ENCODE measurements at places on chromosomes 1 and 21.

DNA sequence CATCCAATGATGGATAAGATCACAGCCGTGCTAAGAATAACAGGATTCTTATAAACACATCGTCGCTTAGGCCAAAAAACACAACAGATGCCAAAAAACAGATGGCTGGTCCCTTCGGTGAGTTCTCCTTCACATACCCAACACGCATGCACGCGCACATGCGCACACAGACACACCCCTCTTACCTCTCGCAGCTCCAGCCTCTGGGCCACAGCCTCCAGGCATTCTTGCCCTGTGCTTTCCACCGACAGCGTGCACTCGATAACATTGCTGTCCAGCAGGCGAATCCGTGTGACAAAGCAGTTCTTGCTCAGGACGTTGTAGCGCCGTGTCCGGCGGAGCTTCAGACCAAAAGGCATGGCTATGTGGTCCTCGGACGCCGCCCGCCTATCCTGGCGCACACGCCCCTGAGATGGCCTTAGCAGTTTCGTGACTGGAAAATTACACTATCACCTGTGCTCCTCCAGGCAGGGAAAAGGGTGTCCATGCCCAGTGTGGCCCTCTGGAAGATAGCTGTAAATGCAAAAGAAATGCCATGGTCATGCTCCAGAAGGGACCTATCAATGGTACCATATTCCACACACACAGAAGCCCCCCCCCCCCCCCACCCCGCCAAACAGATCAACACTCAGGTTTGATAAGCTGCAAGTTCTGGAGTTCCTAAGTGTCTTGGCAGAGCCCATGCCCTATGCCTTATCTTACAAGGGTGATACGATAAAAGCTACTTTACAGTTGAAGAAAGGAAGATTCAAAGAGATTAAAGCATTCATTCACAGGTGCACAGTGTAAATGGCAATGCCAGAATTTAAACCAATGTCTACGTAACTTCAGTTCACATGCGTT, 86.7 kb downstream of the PTPN14 start:
- no peak for DNase-seq

- DNase-seq: no peak
Measured at GRCh38 chr21:26110715-26111114, 59.9 kb downstream of the APP start.

DNA sequence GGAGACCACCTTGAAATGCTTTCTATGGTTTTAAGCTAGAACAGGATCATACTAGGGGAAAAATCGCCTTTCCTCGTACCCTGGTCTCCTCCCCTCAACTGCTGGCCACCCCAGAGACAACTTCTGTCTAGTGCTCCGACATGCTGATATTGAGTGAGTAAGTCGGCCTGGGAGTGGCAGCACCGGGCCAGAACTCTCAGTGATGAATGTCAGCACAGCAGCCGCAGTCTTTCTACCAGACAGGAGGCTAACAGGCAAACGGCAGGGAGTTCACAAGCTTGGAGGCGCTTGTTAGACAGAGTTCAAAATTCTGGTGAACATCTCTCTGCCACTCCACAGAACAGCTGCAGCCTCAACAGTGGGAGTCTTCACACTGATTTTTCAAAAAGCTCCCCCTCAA, 716.9 kb downstream of the ADGRL2 start:
- DNase-seq: peak; percentile 27

- DNase-seq: no peak
Measured at GRCh38 chr1:17887661-17888371, 132.7 kb downstream of the ACTL8 start.

DNA sequence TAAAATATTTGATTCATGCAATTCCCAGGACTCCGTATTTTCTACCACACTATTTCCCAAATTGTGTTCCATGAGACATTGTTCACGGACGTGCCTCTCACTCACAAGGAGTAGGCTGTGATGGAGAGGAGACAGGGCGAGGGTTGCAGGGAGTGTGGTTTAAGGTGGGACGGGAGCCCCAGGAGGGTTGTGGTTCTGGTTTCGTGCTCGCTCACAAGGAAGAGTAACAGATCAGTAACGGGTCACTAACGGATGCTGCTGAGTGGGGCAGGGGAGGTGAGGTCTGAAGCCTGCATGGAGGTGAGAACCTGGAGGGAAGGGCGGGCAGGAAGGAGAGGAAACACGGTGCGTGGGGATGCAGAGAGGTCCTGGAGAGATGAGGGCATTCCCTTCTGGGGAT, 28.8 kb downstream of the TFF3 start:
- DNase-seq: no peak

DNA sequence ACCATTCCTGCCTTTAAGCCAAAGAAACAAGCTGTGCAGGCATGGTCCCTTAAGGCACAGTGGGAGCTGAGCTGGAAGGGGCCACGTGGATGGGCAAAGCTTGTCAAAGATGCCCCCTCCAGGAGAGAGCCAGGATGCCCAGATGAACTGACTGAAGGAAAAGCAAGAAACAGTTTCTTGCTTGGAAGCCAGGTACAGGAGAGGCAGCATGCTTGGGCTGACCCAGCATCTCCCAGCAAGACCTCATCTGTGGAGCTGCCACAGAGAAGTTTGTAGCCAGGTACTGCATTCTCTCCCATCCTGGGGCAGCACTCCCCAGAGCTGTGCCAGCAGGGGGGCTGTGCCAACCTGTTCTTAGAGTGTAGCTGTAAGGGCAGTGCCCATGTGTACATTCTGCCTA, 1.3 kb upstream of the SLC50A1 start:
- no peak for DNase-seq

- DNase-seq: no peak
Measured at GRCh38 chr21:14382486-14382834, 486 bp downstream of the HSPA13 start.

DNA sequence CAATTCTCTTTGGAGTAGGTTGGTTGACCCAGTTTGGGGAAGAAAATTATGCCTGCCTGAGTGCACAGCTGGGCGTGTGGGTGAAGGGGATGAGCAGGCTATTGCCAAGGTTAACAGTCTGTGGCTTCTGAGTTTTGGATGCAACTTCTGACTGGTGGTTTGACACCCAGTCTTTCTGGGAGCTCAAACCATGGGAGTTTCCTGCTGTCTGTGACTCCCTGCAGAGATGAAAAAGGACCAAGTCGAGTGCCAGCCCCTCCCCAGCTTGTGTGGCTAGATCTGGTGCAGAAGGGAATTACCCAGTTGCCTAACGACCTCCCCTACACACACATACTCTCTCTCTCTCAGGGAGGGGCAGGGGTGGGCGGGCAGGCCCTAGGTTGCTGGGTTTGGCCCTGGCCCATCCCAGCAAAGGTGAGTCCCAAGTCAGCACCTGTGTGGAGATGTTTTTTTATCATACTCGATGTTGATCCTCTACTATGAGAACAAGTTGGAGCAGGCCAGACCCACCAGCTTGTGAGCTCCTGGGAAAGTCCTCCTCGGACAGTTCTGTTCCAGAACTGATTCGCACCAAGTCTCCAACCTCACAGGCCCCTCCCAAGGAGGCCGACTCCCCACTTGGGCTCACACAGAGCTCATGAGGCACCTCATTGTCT, 28.2 kb downstream of the PKP1 start:
- no peak for DNase-seq

GRCh38 chr1:26190373-26190987, at the start of gene CATSPER4:
Gene CATSPER4, plus strand, starts transcription at chr1:26190602. Its CDS starts 26 bp downstream, at chr1:26190628.
- no peak for DNase-seq

GRCh38 chr1:238568735-238569134, 678.0 kb upstream of the ZP4 start:
- DNase-seq: no peak

GRCh38 chr1:172533513-172534151, 682 bp downstream of the SUCO start:
- DNase-seq: no peak

- DNase-seq: no peak
Measured at GRCh38 chr1:81617308-81617967, 183.3 kb upstream of the ADGRL2 start.

GRCh38 chr1:240737298-240737697, 125.3 kb upstream of the GREM2 start:
- no peak for DNase-seq

- no peak for DNase-seq
Measured at GRCh38 chr1:170168265-170168664, 22.5 kb downstream of the NTMT2 start.

DNA sequence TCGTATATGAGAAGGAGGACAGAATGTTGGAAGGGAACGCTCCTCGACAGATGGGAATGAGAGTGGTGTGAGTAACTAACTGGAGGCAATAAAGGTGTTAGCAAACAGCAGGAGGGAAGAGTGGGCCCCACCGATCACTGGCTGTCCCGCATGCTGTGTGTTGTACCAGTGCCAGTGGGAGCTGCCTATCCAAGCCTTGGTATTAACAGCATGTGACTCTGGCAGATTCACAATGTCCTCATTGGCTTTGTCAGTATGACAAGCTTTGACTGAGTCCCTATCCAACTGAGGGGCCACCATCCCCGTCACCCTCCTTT, 188.3 kb downstream of the NRIP1 start:
- no peak for DNase-seq

DNA sequence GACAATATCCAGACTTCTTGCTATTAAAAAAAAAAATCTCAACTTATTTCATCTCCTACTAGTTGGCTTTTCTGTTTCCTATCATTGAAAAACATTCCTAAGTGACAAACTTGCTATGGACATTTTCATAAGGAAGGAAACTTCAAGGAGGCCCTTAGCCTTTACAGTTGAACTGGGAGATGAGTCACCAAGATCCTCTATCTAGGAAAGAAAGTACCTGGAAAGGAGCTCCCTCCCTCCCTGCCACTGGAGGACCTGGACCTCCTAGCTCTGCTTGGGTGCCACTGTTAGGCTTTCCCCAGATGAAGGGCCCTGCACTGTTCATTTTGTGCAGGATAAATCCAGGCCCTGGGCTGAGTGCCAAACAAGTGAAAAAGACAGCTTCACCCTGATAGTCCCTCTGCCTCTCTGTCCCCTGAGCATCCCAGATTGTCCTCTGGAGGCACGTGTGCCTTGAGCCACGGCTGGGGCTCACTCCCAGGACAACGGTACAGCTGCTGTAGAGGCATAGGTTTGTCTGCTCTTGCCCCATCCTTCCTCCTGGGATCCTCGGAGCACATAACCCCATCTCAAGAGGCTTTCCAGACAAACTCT, 40.2 kb upstream of the SOX13 start:
- DNase-seq: no peak

DNA sequence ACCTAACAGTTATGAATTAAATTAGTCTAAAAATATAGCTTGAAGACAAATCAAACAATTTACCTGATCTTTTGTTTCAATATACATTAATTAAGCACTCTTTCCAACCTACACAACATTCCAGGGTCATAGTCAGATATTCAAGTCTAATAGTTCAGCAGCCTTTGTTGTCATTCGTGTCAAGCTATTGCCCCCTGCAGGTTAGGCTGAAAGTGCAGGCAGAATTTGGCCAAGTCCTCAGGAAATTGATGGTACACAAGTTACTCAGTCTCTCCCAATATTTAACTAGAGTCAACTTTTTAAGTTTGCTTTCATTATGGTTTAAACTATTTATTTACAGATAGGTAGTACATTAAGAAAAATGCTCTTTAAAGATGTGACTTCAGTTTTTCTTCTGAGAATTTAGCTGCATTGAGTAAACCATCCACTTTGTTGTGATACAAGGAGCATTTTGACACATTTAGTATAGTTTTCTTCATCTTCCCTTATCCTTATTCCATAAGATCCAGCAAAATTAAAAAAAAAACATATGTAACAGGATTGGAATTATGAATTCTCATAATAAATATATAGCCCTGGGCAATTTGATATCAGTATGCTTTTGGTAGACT, 130.3 kb upstream of the DPYD start:
- DNase-seq: peak; percentile 50
